RCC 7860 (cell line): ENCODE measurements at places on chromosomes 13 and 19.

GRCh38 chr13:97100821-97101220 lies 106.5 kb upstream of the OXGR1 start:
- no peak for DNase-seq

DNA sequence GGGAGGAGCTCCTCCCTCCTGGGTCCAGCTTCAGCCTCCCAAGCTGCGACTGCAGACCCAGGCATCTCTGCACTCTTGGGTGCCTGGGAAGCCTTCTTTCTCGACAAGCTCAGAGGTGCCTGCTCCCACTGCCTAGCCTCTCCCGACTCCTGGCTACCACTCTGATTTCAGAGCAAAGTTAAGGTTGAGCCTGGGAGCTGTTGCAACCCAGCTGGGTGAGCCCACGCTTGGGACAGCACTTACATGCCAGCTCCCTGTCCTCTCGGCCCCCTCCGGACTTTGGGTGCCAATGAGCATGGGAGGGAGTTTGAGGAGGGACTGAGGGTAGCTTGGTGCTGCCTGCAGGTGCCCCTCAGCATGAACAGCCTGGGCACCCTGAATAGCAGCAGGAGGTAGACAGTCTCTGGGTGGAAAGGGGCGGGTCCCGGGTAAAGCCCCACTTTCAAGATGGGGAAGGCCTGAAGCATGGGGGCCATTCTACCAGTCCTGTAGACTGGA lies 1383.4 kb upstream of the PCDH20 start:
- DNase-seq = no peak

DNA sequence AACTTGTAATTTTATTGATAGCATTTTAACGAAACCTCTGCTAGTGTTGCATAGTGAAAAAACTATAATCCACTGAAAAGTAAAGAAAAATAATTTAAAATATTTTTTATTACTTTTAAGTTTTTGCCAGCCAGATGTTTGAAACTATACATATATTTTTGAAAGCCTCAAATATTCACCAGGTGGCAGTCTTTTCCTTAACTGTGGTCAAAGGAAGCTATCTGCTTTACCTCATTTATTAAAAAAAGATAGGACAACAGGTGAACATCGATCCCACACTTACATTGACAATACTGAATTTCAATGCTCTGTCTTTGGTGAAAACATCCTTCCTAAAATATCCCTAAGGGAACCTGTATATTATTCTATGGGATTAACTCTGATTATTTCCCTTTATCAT lies 100.5 kb downstream of the TRPC4 start:
- DNase-seq = no peak

DNA sequence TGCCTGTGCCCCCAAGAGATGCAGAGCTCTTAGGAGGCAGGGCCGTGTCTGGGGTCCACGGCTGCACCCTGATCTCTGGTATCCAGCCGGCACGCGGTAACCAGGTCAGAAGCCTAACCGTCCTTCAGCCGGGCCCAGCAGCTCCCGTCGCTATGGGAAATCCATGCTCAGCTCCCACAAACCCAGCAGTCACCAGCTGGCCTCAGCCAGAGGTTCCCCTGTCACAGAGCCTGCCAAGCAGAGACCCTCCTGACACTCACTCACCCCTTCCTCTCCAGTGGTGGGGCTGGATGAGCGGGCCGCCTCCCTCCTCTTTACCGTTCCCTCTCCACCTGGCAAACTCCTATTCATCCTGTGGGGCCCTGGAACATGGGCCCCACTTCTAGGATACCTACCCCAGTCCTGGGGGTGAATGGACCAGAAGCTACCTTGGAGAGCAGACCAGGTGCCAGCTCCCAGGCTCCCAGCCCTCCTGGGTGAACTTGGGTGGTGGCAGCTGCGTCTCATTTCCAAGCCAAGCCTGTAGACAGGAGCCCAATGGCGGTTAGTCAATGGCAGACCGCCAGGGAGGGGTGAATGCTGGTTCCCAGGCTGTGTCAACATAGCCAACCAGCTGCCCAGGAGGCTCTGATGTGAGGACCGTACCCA lies 21.4 kb upstream of the TCF3 start:
- no peak for DNase-seq

DNA sequence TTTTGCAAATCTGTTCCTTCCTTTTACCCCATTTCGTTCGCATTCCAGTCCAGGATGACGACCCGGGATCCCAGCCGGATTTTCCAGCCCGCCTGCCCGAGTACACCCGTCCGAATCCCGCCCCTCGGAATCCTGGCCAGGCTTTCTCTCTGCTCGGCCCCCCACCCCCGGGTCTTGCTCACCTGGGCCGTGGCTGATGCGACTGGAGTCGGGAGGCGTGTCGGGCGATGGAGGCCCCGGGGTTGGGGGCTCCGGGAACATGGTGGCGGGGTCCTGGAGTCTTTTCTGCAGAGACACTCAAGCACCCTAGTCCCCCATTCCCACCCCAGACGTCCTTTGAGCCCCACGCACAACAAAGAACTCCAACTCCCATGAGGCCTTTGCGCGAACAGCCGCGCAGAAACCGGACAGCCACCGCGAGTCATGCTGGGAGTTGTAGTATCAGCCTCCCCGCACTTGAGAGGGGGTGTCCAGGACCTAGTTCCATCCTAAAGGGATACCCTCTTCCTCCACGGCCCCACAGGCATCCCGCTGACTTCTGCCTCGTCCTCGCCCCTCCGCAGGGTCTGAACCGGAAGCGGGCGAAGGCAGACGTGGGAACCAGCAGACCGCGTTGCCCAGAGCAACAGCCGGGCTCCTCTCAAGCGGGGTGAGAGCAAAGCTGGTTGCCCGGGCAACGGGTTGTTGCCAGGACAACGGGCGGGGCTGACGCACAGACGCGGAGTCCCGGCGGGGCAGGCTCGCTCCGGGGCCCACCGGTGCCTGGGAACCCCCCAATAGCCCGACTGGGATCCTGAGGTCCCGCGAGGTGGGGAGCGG lies 1.1 kb downstream of the SYT5 start:
- no peak for DNase-seq

GRCh38 chr19:16290692-16291091 lies 33.9 kb upstream of the KLF2 start:
- no peak for DNase-seq
